ENCODE measurements at places on chromosomes 2 and 18.

DNA sequence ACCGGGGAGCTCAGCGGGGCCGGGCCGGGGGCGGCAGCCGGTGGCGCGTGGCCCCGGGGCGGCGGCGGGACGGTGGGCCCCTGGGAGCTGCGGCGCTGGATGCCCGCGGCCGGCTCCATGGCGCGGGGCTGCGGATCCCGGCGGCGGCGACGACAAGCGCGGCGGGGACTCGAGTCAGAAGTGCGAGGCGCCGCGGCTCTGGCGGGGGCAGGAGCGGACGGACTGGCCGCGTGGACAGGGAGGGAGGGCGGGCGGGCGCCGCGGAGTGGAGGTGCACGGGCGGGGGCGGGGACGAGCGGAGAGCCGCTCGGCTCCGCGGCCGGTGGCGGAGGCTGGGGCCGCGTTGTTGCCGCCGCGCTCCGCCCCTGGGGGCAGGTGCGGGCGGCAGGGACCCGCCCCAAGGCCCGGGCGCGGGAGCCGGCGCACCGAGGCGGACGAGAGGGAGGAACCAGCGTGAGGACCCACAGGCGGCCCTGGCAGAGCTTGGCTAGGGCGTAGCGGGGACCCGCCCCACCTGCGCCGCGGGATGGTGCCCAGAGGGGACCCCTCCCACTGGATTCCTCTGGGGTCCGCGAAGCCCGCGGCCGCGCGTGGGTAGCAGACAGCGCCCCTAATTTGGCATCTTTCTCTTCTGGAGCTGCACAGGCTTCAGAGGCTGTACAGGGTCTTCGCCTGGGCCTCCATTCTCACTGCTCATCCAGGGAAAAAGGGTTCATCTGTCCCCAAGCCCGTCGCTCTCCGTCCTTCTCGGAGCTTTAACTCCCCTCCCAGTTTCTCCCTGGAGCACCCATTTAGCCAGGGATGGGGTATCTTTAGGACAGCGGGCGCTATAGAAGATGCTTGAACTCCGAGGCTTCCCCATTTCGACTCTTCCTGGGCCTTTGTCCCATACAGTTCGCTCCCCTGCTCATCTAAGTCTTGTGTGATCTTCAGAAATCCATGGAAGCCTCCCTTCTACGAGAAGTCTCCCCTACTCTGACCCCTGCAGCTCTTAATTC, at the start of gene TMEM163:
TSS of gene TMEM163 (minus strand) at position 184 of the 998 bp plus-strand sequence.
- no peak for DNase-seq

DNA sequence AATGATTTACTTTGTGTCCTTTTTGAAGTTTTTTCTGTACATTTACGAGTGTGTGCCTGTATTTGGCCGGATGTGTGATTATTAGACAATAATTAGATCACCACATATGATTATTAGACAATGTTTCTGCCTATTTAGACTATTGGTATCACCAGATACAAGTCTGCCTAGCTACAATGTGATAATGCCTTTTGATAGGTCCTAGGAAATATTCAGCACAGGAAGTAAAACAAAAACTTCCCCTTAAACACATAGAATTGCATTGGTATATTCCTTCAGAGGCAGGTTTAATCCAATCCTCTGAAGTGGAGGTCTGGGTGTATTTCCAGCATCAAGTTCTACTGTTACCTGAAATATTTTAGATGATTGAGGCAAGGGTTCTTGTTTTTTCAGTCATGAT, 275.1 kb downstream of the TGIF1 start:
- no peak for DNase-seq

GRCh38 chr2:12222554-12222953, 476.1 kb downstream of the LPIN1 start:
- no peak for DNase-seq

- no peak for DNase-seq
Measured at GRCh38 chr2:138823666-138824065, 43.5 kb upstream of the NXPH2 start.

DNA sequence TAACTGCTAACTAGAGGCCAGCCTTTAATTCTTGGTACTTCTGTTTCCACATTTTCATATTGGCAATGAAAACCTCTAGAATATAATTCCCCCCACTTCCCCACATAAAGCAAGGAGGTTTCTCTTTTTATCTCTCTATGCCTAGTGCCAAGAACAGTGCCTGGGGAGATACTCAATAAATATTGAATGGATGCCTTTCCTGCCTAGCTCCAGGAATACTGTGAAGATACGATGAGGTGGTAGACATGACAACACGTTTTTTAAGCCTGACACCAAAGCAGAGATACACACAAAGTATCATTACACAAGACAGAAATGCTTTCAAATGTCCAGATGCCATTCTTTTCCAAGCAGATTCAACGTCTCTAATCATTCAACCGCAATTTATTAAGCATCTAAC, 535.5 kb downstream of the XIRP2 start:
- no peak for DNase-seq

- DNase-seq, result no peak
Measured at GRCh38 chr2:176160251-176160985, 3.3 kb downstream of the HOXD3 start.

GRCh38 chr2:168316073-168316440, 68.7 kb upstream of the STK39 start:
- peak; percentile 28 for DNase-seq

DNA sequence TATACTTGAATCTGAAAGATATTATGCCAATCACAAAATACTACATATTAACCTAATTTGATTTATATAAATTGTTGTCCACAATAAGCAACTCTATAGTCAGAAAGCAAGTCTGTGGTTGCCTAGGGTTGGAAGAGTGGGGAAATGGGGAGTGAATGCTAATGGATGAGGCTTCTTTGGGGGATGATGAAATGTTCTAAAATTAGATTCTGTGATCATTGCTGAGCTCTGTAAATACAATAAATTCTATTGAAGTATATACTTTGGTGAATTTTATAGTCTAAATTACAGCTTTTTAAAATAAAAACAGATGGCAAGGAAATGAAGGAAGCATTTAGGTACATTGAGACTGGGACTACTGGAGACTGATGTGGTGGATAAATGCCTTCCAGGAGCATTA, 275.5 kb downstream of the MBD2 start:
- DNase-seq, result no peak

DNA sequence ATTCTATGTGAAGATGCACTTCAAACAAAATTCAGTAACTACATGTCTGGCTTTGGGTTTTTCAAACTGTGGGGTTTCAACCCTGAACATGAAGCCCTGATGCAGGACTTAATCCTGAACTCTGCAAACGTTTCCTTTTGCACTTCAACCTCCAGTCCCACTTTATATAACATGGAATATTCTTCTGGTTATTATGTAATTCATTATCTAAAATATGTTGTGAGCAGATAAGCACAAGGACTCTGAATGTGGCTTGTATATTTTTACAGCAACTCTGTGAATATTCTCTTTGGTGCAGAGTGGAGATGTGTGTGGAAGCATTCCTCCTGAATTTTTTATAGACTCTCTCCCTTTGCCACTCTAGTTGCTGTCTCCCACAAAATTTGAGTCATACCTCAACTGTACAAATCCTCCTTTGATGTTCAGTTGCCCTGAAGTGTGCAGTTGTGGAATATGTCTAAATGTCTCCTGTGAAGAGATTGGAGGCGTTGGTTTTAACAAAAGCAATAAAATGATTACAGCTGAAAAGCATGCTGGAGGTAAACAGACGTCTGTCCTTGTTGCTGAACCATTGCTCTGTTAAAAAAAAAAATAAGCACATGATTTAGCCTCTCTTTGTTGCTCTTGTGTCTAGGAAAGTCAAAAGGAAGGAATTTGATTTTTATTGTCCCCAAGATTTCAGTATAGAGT, 205.1 kb upstream of the NRP2 start:
- peak; percentile 1 for DNase-seq

GRCh38 chr2:108612514-108613183, 78.4 kb downstream of the LIMS1 start:
- DNase-seq, result no peak

DNA sequence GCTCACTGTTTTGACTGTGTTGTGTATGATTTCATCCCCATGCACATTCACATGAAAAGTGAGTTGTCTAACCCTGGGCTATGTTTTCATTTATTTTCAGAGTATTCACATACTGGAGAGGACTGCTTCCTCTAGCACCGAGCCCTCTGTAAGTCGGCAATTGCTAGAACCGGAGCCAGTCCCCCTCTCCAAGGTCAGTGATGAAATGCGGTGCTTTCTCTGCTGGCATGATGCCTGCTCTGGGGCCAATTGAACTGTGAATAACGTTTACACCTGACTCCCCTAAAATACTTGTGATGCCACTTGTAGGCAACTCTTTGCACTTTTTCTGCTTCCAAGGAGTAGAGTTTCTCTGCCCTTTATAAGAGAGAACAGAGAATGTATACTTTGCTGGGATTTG, 126.9 kb downstream of the PRKRA start:
- DNase-seq, result no peak

DNA sequence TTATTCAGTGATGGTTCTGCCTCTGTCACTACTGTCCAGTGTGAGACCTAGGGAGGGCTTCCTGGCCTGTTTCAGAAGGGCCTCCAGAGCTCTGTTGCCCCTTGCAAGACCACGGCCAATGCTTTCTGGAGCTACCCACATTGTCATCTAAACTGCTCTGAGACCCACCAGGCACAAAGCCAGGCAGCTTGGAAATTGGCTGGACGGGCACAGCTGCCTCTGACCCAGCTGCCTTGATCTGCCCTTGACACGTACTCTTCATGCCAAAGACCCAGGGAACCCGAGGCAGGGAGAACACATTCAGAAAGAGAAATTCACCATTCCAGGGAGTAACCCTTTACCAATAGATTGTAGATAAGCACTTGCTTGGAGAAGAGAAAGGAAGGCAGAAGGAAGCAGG, 183.7 kb upstream of the SIX2 start:
- DNase-seq, result no peak

DNA sequence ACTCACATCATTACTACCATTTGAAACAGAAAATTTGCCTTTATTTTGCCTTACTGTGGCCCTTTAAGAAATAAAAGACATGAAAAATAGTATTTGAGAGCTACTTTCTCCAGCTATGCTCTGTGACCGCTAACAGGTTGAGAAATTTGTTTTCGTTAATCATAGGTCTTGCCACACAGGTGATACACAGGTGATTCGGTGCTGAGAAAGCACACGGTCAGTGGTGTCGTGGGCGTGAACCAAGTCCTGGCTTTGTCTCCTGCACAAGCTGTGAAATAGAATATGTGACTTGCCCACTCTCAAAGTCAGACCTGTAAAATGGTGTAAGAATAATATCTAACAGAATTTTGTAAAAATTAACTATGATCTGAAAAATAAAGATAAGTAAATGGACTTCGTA, 155.3 kb upstream of the SLC39A10 start:
- no peak for DNase-seq

GRCh38 chr2:194566907-194567660, 1089.9 kb upstream of the SLC39A10 start:
- no peak for DNase-seq

GRCh38 chr2:220162320-220162719, 534.9 kb downstream of the SLC4A3 start:
- DNase-seq, result peak; percentile 62

GRCh38 chr18:9709304-9709877, 1.3 kb downstream of the RAB31 start:
- no peak for DNase-seq

DNA sequence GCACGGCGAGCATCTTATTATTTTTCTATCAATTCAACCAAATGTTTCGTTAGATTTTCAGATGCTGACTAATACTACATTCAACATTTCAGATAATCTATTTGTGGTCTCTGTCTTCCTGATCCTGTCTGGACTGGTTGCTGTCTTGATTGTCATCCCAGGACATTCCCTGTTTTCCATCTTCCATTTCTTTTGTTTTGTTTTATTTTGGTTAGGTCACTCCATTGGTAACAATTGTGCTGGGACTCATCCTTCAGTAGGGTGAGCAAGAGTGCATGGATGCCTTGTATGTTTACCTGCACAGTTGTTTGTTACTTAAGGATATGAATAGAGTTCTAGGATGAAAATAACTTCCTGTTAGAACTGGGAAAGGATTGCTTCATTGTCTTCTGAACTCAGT, 55.9 kb upstream of the ACYP2 start:
- no peak for DNase-seq

- DNase-seq, result no peak
Measured at GRCh38 chr2:10864861-10865636, 46.7 kb upstream of the KCNF1 start.

- no peak for DNase-seq
Measured at GRCh38 chr2:124269348-124269747, 244.3 kb downstream of the CNTNAP5 start.

- DNase-seq, result no peak
Measured at GRCh38 chr2:114254875-114255274, 187.6 kb upstream of the DPP10 start.

- no peak for DNase-seq
Measured at GRCh38 chr2:133296401-133296800, 271.9 kb downstream of the NCKAP5 start.

- no peak for DNase-seq
Measured at GRCh38 chr2:179860255-179861026, 971 bp downstream of the ZNF385B start.

DNA sequence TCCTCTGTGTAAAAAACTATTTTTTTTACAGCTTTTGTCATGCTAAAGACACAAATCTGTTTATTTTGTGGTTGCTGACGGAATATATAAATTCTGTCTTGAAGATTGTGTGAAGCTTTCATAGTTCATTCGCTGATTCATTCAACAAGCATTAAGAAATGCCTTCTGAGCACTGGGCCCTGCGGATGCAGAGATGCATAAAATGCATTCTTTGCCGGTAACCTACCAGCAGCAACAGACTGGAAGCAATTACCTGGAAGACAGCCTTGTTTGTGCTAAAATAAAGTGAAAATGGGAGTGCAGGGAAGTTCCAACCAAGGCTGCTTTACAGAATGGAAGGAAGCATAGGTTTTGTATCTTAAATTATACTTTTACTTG, 119.7 kb downstream of the PMAIP1 start:
- DNase-seq, result peak; percentile 37

DNA sequence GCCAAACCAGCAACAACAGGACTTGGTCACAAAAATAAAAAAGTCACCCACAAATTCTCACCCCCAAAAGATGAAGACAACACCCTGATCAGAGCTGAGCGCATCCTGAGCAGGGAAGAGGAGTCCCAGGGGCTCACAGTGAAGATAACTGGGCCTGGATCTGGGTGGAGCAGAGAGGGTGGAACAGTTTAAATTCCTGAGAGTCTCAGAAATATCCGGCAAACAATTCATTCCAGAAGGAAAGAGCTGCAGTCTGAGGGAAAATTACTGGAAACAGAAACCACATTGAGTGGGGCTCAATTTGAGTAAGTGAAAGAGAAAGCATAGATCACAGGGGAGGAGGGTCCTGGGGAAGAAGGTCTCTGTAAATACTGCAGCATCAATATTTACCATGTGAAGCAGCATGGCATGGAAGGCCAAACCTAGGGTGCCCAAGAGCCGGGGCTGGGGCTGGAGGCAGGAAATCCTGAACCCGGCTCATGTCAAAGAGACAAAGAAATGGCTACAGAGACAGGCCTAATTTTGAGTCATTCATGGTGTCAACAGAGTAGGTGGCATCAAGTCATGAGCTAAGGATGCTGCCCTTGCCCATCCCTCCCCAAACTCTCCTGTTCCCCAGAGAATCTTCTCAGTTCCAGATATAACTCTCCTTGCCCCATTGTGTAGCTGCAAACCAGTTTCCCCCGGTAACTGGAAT, 61.4 kb upstream of the ZBTB7C start:
- peak; percentile 29 for DNase-seq
